Caudate nucleus (tissue), 63 donors: ENCODE measurements at places on chromosomes 4 and X.

DNA sequence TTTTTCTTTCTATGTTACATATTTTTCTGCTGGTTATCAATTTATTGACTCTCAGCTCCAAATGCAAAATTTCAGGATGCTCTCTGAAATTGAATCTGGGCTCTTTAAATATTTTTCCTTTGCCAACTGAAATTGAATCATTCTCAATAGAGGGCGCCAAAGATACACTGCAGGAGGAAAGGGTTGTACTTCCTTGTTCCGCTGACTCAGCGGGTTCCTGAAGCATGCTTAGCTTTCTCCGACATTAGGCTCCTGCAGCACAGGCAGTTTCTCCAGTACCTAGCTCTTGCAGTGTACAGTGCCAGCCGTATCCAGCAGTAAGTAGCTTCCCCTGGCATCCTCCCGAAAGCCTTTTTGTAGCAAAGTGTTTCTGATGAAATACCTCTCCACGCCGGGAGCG, 28.8 kb upstream of the CFAP47 start:
- no peak for DNase-seq

- no peak for DNase-seq
Observed at GRCh38 chr4:63315651-63316050, 1093.6 kb downstream of the TECRL start.

DNA sequence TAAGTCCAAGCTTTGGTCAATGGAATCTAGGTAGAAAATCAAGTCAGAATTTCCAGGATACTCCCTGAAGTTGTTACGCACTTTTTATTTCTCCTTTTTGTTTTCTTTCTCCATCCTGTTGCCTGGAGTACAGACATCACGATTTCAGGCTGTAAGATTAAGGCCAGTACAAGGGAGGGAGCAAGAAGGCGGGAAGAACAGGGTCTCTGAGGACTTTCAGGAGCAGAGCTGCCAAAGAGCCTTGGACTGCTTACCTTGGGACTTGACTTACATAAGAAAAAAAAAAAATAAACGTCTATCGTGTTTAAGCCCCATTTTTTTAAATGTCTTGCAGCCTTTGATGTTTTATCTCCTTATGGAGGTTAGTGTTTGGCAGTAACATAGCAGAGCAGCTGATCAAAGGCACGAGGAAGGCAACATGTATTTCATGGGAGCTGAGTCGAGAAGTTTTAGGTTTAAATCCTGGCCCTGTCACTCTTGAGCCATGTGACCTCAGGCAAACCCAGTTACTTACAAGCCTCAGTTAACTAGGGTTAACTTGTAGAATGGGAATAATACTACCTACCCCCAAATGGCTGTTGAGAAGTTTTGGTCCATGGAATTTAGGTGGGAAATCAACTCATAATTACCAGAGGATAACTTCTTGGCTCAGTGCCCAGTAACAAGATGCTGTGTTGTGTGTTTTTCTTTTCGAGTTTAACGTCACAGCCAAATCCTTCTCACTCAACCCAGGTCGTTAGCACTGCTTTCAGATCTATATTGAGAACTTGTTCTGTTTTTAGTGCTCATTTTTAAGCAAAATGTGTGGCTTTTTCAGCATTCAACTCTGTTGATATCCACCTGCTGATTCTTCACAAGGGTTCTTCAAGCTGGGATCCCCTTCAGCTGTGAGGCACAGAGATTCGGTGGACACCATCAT, 106.8 kb downstream of the CLNK start:
- DNase-seq = no peak

GRCh38 chr4:164383358-164384220, 370.3 kb upstream of the SMIM31 start:
- DNase-seq = peak; percentile 92

GRCh38 chr4:178937130-178937529, 1494.9 kb upstream of the AGA start:
- no peak for DNase-seq

- no peak for DNase-seq
Observed at GRCh38 chr4:149799546-149799945, 16.1 kb downstream of the IQCM start.

DNA sequence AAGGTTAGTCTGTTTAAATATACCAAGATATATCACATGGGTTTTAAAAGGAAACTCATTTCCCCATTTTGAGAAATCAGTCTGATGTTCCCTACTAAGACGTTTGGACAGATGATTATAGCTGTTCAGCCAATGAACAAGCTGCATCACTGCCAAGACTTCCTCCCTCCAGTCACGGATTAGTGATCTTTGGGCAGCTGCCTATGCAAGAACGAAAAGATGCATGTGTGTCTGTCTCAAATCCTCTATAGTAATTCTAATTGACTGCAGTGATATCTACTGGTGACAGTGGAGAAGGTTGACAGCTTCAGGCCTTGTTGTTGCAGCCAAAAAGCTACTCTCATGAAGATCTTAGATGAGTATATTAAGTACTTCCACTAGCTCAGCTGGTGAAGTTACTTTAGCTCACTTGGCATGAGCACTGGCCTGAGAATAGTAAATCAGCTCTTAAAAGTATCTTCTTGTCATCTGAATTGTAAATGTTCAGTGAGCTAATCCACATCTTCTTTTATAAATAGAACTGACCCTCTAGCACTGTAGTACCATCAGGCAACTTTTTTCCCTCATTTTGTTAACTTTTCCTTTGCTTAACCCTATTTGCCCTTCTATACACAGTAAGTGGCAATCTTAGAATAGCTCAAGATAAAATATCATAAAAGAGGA, 134.5 kb upstream of the PCDH10 start:
- no peak for DNase-seq

GRCh38 chrX:37383313-37383712, 34.1 kb downstream of the PRRG1 start:
- DNase-seq = no peak

DNA sequence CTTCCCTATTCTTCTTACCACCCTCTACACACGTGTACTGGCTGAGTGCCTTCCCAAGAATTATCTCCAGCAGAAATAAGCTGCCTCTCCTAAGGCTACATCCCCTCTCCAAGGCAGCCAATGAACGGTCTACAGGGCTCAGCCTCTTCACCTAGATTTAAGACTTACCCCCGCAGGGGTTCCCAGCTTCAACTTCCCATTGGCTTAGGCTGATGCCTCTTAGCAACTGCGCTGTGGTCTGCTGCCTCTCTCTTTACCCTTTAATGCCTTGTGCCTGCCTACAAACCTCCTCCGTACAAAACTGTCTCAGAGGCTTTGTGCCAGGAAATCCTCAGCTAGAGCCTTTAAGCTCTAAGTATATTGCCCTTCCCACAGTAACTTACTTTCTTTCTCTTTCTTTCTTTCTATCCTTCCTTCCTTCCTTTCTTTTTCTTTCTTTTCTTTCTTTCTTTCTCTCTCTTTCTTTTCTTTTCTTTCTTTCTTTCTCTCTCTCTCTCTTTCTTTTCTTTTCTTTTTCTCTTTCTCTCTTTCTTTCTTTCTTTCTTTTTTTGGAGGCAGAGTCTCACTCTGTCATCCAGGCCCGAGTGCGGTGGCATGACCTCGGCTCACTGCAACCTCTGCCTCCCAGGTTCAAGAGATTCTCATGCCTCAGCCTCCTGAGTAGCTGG, 15.1 kb upstream of the PIGA start:
- DNase-seq = no peak

DNA sequence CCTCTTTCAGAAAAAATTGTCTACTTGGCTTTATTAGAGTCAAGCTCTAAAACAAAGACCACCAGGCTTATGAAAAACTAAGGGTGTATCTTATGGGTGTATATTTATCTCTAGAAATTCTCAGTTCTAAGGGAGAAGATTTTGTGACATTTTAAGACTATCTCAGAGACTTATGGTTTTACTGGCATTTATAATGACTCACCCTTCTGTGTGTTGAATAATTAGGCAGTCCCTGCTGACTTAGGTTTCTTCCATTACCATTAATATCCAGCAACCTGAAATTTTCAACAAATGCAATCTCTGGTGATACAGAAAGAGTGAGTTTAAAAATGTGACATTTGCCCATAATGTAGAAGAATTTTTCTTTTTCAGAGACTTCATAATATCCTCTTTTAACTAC, 1015.0 kb upstream of the AGA start:
- no peak for DNase-seq

GRCh38 chr4:113145519-113146291, 96.3 kb downstream of the ANK2 start:
- no peak for DNase-seq

DNA sequence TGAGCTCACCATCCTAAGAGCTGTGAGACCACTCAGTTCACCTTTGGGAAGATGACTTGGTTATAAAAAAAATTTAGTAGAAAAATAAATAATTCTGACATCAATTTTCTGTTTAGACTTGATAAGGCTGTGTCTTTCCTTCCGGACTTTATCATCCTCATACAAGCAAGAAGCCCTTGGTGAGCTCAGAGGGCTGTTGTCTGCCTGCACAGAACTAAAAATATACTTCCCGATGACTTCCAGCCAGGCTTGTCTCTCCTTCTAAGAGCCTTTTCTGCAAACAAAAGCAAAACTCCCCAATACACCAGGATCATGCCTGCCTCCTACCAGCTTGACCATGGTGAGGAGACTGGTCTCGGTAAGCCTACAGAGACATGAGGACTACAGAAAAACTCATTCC, 58.3 kb upstream of the PHOX2B start:
- no peak for DNase-seq

DNA sequence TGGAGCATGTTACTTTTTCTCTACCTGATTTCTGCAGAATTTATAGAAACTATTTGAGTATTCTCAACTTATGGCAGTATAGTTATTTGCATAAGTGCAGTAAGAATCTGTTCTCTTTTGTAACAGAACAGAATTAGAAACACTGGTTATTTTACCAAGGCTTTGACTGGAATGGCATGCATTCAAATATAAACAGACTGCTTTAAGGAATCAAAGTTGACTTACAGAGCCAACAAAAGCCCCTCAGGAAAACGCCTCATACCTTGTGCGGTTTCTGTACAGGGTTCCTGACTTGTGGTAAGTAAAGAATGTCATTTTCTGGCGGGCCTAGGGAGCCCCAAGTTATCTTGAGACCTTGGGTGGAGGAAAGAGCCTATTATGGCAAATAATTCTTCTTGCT, 97.1 kb downstream of the GPR143 start:
- DNase-seq = no peak

GRCh38 chr4:133839326-133839725, 362.3 kb downstream of the PABPC4L start:
- DNase-seq = no peak

- no peak for DNase-seq
Observed at GRCh38 chrX:136650811-136651210, 2.9 kb downstream of the CD40LG start.

DNA sequence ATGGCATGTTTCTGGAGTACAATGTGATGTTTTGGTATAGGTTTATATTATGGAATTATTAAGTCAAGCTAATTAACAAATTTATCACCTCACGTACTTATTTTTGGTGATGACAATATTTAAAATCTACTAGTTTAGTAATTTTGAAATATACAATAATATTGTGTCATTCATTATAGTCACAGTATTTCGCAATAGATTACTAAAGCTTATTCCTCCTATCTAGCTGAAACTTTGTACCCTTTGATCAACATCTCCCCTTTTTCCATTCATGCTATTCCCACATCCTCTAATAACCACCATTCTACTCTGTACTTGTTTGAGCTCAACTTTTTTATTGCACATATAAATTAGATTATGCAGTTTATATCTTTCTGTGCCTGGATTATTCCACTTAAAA, 164.8 kb upstream of the SPANXN4 start:
- DNase-seq = no peak

- DNase-seq = no peak
Observed at GRCh38 chrX:47148946-47149345, 3.9 kb downstream of the RBM10 start.
